ENCODE measurements at places on chromosomes 13 and 19.

DNA sequence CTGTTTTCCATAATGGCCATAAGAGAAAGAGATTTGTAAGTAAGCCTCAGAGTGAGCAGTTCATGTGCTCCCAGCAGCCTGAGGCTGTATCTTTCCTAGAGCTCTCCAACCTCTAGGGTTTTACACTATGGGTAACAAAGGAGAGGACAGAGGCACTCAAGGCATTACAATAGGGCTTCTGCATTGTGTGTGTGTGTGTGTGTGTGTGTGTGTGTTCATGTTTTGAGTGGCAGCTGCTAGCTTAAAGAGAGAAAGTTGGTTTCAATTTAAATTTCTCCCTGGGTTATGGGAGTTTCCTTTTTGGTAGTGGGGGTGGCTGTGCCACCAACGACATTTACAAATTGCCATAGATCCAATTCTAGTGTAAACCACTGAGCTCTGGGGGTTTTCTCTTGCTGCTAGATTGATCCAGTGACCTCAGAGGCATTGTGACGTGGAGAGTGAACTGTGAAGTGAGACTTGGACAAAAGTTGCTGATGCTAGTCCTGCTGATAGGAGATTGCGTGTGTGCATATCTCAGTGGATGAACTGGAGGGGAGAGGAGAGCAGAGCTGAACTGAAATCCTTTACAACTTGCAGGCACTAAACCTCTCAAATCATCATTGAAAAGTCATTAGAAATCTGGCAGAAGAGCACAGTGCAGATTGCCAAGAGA lies 67.2 kb upstream of the OLFM4 start:
- H3K4me1 ChIP-seq, result no peaks in the 10 kb centered on the region
- DNase-seq, result no peak
- no peaks in the 10 kb centered on the region for H3K36me3 ChIP-seq
- H3K4me3 ChIP-seq, result no peak overlapping the region
- peaks cover 9% of the 10 kb centered on the region for H3K27me3 ChIP-seq

GRCh38 chr13:63206461-63206860 lies 1790.8 kb upstream of the PCDH20 start:
- H3K4me3 ChIP-seq, result no peak overlapping the region
- H3K27ac ChIP-seq, result no peak overlapping the region
- no peak for DNase-seq
- no peaks in the 10 kb centered on the region for H3K4me1 ChIP-seq
- no peaks in the 10 kb centered on the region for H3K27me3 ChIP-seq

- no peak overlapping the region for H3K27ac ChIP-seq
- H3K4me1 ChIP-seq, result no peaks in the 10 kb centered on the region
- DNase-seq, result no peak
- H3K4me3 ChIP-seq, result no peak overlapping the region
- H3K36me3 ChIP-seq, result peaks cover 65% of the 10 kb centered on the region
- H3K27me3 ChIP-seq, result no peaks in the 10 kb centered on the region
Observed at GRCh38 chr13:29524176-29524575, 71.3 kb downstream of the SLC7A1 start.

- H3K27me3 ChIP-seq, result peaks cover 18% of the 10 kb centered on the region
- DNase-seq, result no peak
- H3K36me3 ChIP-seq, result no peaks in the 10 kb centered on the region
- H3K27ac ChIP-seq, result no peak overlapping the region
- no peak overlapping the region for H3K4me3 ChIP-seq
Observed at GRCh38 chr13:109998037-109998436, 211.7 kb upstream of the IRS2 start.
